ENCODE measurements at places on chromosomes 11 and 22.

DNA sequence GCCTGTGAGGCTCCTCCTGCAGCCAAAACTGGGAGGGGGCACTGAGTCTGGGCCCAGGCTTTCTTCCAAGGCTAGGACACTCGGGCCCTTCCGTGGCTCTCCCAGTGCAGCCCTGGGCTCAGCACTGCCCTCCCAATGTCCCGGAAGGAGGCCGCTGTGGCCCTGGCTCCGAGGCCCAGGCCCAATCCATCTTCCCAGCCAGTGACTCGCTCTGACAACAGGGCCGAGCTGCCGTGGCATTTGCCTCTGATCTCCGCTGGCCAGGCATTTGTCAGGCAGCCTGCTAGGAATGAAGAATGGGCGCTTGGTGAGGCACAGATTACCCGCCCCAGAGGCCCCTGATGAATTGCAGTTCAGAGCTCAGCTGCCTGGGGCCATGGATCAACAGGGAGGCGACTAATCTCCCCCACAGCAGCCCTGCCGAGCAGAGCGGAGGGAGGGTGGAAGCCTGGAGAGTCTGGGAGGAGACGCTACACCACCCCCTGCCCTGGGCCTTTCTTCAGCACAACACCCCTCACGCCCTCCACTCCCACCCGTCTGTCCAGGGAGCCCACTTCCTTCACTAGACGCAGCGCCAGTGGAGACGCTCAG is 8.3 kb downstream of the FXYD2 start:
- ATAC-seq = no peak

GRCh38 chr11:27039873-27040272 is 742 bp upstream of the BBOX1 start:
- ATAC-seq = no peak

DNA sequence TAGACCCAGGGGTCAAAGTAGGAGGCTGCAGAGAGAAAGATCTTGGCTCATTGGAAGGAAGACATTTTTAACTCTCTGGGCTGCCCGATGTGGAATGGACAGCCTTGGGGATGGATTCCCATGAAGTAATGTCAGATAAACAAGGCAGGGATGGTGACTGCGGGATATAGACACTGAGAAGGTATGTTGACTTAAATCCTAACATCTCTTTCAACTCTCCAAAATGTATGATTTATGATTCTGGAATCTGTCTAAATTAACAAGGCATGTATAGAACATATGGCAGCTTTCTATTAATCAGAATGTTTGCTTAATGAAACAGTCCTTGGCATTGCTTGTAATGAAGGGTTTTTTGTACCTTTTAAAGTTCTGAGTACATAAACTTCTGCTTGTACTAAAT is 56.1 kb upstream of the VSTM5 start:
- ATAC-seq = no peak

GRCh38 chr22:28918550-28919271 is 35.3 kb downstream of the ZNRF3 start:
- no peak for ATAC-seq

DNA sequence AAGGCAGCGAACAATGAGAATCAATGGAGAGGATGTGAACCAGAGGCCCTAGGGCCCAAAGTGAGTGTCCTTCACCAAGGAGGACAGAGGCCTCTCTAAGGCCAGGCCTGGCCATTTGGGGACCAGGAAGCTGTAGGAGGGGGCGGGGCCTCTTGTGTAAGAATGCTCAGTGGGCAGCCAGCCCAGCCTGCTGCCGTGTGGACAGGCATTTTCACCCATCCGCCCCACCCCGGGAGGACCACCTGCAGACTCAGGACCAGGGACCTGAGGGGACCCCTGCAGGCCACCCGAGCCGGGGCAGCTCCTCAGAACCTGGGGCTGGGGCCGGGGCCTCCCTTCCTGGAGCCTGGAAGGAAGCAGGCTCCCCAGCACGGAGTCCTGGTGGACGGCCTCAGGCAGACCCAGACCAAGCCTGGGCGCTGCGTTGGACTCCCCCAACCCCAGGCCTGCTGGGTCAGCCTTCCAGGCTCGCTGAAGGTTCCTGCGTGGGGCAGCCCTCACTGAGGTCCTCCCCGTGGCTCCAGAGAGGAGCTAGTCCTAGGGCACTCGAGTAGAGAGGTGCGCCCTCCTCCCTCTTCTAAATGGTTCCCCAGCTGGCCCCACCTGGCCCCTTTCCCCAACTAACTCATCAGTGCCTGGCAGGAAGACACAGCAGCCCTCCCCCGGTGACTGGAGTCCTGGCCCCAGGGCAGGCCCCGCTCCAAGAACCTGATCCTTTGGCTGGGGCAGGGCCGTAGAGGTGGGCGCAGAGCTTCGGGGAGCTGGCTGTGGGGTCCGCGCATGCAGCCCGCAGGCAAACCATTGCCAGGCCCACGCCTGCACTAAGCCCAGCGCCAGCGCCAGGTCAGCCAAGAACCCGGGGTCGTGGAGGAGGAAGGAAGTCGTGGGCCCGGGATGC is 1.5 kb upstream of the TRABD start:
- ATAC-seq = no peak

DNA sequence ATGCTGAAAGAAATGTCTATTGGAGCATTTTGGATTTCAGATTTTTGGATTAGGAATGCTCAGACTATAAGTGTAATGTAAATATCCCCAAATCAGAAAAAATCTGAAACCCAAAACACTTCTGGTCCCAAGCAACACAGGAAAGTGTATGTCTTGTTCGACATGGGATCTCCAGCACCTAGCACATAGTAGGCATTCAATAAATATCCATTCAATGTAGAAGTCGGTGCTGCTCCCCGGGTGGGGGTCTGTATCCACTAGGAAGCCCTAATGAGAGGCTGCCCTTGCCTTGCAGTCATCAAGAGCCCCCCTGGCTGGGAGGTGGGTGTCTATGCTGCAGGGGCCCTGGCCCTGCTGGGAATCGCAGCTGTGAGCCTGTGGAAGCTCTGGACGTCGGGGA is 11.4 kb downstream of the SYT12 start:
- no peak for ATAC-seq

DNA sequence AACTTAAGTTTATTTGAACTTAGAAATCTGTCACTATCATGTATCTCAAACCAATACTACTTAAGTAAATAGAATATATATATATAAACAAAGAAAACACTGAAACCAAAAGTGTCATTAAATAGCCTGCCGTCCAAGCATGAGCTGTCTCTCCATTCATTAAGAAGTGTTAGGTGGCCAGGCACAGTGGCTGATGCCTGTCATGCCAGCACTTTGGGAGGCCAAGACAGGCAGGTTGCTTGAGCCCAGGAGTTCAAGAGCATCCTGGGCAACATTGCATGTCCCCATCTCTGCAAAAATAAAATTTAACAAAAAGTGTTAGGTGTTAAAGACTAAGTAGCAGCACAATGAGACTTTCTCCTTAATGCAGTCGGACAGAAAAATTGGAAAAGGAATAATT is 14.0 kb downstream of the CD6 start:
- ATAC-seq = no peak

GRCh38 chr11:61460986-61461385 is 31.1 kb downstream of the SDHAF2 start:
- no peak for ATAC-seq

Measured in activated T-helper 17 cell treated with anti-CD3 and anti-CD28 coated beads, Interleukin-2, amount 50 U/mL, for 72 hours (primary cell).